Choroid plexus epithelial cell (primary cell): ENCODE measurements at places on chromosomes 1 and 21.

- no peak for DNase-seq
These were observed 25.9 kb downstream of the NIPAL3 start for GRCh38 chr1:24441480-24441879.

DNA sequence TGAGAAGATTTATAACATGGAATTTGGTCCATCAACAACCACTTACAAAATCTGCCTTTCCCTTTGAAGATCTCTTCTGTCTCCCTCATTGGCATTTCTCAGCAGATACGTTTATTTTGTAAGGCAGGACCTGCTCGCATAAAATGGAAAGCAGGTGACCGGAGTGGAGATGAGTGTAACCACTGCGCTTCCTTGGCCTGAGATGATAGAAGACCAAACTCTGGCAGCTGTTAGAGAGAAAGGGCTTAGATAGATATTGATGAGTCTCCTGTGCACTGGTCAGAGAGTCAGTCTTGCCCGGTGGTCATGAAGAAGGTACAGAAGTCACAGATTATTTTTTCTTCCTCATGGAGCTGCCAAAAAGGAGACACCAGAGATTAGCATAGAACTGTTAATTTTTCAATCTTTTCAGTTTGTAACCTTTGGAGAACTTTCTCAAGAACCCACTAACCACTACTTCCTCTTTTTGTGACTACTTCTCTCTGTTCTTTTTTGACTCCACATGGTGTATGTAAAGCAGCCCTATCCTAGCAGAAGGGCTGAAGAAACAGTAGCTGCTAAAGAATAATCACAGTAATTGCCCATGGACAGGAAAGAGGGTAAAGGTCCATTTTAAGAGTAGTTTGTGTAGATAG is 47.6 kb downstream of the FCRL3 start:
- DNase-seq = no peak

- DNase-seq = no peak
These were observed 20.3 kb upstream of the ADGRB2 start for GRCh38 chr1:31784356-31785019.

GRCh38 chr1:180415985-180416633 is 86.3 kb downstream of the ACBD6 start:
- peak; percentile 68 for DNase-seq

DNA sequence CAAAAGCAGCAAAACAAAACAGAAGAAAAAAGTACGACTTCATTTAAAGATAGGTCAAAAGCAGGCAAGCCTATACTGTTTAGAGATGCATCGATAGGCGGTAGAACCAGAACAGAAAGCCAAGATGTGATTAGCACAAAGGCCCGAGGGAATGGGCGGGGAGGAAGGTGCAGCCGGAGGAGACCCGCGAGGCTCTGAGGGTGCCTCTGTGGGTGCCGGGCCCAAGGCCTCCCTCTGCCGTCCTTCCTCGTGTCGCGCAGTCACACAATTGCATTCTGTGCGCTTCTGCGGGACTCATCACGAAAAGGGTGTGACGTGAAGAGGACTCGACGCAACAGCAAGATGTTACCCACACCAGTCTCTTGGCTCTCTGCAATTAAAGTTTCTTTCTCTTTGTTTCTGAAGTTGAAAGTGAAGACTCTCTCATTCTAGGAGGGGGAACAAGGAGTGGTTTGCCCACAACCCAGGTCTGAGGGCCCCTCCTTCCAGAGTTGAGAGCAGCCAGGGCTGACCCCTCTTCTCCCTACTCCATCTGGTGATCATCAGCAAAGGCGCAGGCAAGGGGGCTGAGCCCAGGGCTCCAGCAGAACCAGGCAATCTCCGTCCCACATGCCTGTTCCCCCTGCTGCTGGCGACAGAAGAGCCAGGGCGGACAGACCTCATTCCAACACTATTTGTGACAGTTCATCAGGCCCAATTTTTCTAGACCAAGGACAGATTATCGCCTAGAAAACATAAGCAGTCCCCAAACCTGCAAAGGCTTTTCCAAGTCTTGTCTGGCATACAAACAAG is 41.0 kb downstream of the NPHP4 start:
- DNase-seq = no peak

GRCh38 chr1:170687621-170688020 is 23.7 kb downstream of the PRRX1 start:
- DNase-seq = no peak

DNA sequence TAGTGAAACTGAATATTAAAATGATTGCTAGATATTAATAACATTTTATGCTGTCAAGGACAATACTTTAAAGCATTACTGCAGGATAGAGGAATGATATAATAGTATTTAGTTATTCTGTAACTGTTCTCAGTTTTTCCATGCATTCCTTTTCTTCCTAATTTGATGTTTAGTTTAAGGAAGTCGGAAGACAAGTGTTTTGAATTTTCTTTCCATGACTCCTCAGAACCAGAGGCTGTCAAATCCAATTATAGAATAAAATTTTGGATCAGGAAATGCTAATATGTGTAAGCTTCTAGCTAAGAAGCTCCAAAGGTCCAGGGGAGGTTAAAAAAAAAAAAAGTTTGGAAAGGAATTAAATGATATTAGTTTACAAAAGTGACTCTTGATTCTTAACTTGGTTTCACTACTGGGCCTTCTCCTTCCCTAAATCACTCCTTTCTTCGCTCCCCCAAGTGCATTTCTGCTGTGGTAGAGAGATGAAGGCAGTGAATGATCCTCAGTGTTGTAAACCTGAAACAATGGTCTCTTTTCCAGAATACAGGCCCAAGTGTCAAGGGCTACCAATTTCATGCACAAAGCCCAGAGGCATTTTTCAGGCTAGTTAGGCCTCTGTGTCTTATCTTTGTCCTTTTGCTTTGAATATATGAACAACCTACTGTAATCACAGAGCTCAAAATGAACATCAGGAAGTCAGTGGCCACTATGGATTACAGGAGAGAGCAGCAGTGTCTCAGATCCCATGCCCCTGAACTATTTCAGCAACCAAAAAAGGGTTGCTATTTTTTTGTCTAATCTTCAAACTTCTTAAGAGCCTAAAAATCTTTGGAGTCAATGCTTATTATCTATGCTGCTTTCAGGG is 6.2 kb downstream of the ADSS2 start:
- no peak for DNase-seq

DNA sequence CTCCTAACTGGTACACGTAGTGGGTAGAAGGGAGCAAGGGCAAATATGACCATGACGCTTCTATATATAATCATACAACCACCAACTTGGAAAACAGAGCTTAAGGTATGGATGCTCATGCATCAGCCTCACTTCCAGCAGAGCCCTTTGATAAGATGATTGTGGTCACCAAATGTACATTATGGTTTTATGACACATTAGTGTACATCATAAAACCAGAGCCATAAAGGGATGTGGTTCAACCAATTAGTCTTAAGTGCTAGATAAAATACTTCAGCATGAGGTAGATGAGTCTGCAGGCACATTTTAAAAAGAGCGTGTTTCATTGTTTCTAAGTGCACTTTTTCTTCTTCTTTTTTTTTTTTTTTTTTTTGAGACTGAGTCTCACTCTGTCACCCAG is 43.7 kb downstream of the NIBAN1 start:
- DNase-seq = no peak

GRCh38 chr1:107405236-107405635 is 264.4 kb downstream of the NTNG1 start:
- DNase-seq = peak; percentile 6

GRCh38 chr1:110266834-110267233 is 56.7 kb downstream of the KCNC4 start:
- DNase-seq = no peak

- no peak for DNase-seq
These were observed 80.6 kb downstream of the TEX35 start for GRCh38 chr1:178593515-178593914.

GRCh38 chr1:51421964-51422363 is 91.6 kb upstream of the TTC39A start:
- peak; percentile 84 for DNase-seq

DNA sequence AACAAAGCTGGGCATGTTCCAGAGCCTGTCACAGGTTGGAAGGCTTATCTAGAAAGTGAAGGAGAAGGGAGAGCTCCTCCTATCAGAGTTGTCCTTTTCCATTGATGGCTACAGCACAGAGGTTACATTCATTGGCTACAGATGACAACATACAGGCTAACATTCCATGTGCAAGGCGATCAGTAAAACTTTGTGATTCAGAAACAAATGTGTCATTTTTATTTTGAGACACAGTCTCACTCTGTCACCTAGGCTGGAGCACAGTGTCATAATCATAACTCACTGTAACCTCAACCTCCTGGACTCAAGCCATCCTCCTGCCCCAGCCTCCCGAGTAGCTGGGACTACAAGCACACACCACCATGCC is 32.6 kb downstream of the TRIM67 start:
- DNase-seq = no peak

GRCh38 chr1:12314333-12314903 is 84.6 kb downstream of the VPS13D start:
- DNase-seq = peak; percentile 70

GRCh38 chr1:29238620-29239002 is 2.3 kb downstream of the PTPRU start:
- no peak for DNase-seq

DNA sequence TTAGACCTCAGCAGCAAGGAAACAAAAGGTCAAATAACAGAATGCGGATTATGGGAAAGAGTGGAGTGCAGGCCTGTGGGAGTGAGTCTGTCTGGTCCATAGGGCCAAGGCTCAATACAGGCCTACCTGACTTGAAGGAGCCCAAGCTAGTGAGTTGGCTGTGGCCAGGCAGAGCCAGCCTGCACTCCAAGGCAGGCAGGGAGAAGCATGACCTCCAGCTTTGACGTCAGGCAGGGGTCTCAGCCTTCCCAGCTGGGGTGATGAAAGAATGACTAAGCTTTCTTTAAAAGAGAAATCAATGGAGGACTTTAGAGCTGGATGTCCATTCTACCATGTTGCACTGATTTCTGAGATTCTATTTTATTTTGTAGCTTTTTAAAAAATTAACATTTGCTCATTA is 62.8 kb downstream of the RHOU start:
- DNase-seq = no peak

DNA sequence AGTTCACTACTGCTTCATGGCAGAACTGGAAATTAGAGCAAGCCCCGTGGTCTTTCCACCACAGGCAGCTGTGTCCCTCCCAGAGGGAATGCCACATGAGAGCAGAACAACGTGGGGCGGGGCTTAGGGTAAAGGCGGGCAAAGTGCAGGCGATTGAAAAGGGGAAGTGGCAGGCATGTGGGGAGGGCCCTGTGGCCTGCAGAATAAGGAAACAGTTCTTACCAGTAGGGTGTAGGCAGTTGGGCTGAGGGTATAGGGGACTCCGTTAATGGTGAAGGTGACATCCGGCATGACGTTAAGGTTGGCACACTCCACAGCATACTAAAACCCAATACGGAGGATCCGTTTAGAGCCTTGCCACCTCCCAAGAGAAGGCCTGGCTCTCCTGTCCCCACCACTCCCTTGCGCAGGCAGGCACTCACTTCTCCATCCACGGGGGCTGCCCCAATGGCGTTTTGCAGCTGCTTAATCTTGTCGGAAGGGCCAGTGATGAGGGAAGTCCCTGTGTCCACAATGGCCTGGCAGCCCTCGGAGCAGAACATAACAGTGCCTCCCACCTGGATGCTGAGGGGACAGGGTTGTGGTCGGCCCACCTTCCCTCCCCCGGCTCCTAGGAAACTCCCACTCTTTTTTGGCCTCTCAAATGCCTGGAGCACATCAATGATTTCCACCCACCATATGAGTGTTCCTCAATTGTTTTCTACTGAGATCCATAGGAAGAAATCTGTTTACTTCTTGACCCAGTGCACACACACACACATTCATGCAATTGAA is 9.1 kb upstream of the RAB7B start:
- DNase-seq = no peak

DNA sequence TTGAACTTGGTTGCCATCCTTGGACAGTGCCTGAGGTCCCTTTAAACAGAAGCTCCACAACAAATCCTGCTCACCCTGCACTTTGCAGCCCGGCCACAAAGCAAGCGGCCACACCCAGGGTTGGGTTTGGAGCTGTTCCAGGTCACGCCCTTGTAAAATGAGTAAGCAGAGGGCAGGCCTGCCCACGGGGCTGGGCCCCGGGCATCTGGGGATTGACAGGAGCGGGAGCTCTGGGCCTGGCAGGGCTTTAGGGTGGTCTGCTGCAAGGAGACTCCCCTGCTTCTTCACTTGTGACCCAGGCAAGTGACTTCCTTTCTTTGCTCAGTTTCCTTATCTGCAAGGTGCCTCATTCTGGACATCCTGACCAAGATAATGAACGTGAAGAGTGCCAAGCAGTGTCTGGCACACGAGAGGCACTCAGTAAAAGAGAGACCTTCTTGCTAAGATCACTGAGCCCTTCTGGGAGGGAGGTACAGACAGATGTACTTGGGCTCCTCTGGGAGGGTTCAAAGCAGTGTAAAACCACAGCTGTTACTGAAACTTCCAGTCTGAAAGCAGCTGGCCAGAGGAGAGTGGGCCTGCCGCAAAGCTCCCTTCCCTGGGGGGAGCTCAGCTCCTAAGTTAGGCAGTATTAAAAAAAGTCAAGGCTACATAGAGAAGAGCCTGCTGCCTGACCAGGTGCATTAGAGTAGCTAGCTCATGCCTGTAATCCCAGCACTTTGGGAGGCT is 2.6 kb downstream of the E2F2 start:
- DNase-seq = peak; percentile 61

GRCh38 chr1:31095298-31095981 is 29.9 kb upstream of the PUM1 start:
- DNase-seq = peak; percentile 78

DNA sequence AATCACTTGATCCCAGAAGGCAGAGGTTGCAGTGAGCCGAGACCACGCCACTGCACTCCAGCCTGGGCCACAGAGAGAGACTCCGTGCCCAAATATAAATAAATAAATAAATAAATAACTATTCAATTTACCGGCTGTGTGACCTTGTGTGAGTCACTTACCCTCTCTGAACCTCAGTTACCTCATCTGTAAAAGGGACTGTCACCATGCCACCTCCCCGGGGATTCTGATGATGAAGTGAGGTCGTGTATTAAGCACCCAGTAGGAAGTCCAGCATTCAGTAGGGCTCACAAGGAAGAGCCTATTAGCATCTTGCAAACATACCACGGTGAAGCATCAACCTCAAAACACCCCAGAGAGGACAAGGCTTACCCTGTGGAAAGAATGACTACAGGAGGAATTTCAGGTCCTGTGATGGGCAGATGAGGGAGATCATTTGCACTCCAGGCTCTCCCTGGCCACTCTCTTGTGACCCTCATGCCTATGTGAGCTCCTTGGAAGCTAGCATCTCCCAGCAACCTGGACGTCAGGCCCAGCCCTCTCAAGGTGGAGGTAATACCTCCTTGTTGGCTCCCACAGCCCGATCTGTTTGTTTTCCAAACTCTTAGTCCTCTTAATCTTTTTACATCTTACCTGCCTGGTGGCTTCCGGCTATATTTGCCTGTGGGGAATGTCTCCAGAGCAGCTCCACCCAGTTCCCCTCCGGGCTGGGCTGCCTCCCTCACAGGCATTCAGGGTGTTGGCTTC is 7.6 kb upstream of the C1QA start:
- no peak for DNase-seq

GRCh38 chr21:43347461-43348169 is 79.3 kb downstream of the SIK1 start:
- DNase-seq = no peak

GRCh38 chr1:214290424-214291037 is 9.6 kb downstream of the SMYD2 start:
- no peak for DNase-seq
